Vein endothelial cell (primary cell): ENCODE measurements at places on chromosomes 5 and 9. TPM values are rescaled to one million over a fixed set of nuclear protein-coding genes. Genes with fewer than 3 reads are reported as not detected.

Gene CER1
- total RNA-seq: not detected in 2 replicates

Gene TAF1L
- total RNA-seq: under 0.01 TPM in 1 of 2 replicates, not detected in the other

Gene SPINK6
- not detected in 2 replicates for total RNA-seq

Gene PAPPA
- total RNA-seq: 0.33 and 0.38 TPM in 2 replicates

Gene PCDHGB4
- total RNA-seq: 15.0 and 15.2 TPM in 2 replicates
